ENCODE measurements at places on chromosomes 13 and 19.
A peak's percentile ranks its signal among the peaks of the same experiment; 100 is the strongest.

DNA sequence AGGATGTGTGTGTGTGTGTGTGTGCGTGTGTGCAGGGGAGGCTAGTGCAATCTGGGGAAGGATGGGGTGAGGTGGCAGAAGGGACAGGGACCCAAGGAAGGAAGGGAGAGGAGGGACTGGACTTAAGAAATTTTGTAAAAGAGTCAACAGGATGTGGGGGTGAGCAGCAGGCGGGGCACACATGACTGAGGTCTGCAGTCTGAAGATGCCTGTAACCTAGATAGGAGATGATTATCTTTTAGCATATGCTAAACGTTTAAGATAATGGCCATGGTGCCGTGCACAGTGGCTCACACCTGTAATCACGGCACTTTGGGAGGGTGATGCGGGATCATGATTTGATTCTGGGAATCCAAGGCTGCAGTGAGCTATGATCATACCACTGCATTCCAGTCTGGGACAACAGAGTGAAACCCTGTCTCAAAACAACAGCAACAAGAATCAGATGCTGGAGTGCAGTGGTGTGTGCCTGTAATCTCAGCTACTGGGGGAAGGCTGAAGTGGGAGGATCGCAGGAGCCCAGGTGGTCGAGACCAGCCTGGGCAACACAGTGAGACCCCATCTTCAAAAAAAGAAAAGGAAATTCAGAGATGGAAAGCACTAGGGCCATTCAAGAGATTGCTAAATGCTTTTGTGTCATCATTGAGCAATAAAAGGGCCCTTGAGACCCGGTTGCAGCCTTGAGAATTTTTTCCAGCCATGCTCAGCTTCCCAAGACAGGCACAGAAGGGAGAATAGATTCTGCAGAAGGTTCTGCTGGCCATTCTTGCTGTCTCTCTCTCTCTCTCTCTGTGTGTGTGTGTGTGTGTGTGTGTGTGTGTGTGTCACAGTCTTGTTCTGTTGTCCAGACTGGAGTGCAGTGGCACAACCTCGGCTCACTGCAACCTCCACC, 3.8 kb upstream of the ZNF414 start:
- no peaks in the 10 kb centered on the region for H3K27me3 ChIP-seq
- DNase-seq: peak; percentile 69
- H3K27ac ChIP-seq: peak overlapping the region; percentile 92
- H3K4me1 ChIP-seq: peaks cover 37% of the 10 kb centered on the region

- H3K4me3 ChIP-seq: no peak overlapping the region
- DNase-seq: no peak
- no peaks in the 10 kb centered on the region for H3K27me3 ChIP-seq
- H3K27ac ChIP-seq: peak overlapping the region; percentile 36
- H3K36me3 ChIP-seq: peaks cover 65% of the 10 kb centered on the region
Observed at GRCh38 chr13:77136902-77137420, 110.0 kb upstream of the FBXL3 start.

DNA sequence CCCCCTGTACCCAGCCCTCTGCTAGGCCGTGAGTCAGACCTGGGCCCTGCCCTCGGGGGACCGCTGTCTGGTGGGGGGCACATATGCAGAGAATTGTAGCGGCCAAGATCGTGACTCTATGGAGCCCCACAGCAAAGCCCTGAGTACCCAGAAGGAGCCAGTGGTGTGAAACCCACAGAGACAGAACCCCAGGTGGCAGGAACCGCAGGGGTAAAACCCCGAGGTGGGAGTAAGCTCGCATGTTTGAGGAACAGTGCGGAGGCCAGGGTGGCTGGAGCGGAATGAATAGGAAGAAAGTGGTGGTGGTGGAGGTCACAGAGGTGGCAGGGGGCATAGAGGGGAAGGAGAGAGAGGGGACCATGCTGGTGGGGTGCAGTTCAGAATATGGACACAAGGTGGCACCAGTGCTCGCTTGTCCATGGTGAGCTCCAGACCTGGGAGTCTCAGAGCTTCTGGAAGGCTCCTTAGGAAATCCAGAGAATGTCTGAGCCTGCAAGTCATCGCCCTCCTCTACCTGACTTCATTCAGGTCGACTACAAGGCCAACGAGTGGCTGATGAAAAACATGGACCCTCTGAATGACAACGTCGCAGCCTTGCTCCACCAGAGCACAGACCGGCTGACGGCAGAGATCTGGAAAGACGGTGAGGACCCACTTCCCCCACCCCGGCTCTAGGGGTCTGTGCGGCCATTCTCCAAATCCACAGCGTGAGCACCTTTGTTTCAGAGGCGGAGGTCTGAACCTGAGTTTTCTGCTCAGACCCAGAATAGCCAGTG, 48.9 kb downstream of the MYH14 start:
- no peak overlapping the region for H3K27ac ChIP-seq
- no peaks in the 10 kb centered on the region for H3K36me3 ChIP-seq
- DNase-seq: no peak
- no peak overlapping the region for H3K4me3 ChIP-seq
- no peaks in the 10 kb centered on the region for H3K27me3 ChIP-seq
- H3K4me1 ChIP-seq: no peaks in the 10 kb centered on the region

GRCh38 chr13:57314897-57315520, 148.0 kb downstream of the PRR20E start:
- no peaks in the 10 kb centered on the region for H3K36me3 ChIP-seq
- DNase-seq: no peak
- no peak overlapping the region for H3K4me3 ChIP-seq
- H3K27ac ChIP-seq: no peak overlapping the region

- no peak for DNase-seq
- H3K4me1 ChIP-seq: no peaks in the 10 kb centered on the region
- no peak overlapping the region for H3K4me3 ChIP-seq
- H3K27ac ChIP-seq: no peak overlapping the region
- peaks cover 19% of the 10 kb centered on the region for H3K27me3 ChIP-seq
Observed at GRCh38 chr13:24777171-24777570, 13.2 kb downstream of the RNF17 start.

- peaks cover 50% of the 10 kb centered on the region for H3K4me1 ChIP-seq
- H3K36me3 ChIP-seq: peaks cover 12% of the 10 kb centered on the region
- no peak overlapping the region for H3K4me3 ChIP-seq
- H3K27ac ChIP-seq: no peak overlapping the region
Observed at GRCh38 chr13:33615436-33615835, 202.5 kb upstream of the RFC3 start.

DNA sequence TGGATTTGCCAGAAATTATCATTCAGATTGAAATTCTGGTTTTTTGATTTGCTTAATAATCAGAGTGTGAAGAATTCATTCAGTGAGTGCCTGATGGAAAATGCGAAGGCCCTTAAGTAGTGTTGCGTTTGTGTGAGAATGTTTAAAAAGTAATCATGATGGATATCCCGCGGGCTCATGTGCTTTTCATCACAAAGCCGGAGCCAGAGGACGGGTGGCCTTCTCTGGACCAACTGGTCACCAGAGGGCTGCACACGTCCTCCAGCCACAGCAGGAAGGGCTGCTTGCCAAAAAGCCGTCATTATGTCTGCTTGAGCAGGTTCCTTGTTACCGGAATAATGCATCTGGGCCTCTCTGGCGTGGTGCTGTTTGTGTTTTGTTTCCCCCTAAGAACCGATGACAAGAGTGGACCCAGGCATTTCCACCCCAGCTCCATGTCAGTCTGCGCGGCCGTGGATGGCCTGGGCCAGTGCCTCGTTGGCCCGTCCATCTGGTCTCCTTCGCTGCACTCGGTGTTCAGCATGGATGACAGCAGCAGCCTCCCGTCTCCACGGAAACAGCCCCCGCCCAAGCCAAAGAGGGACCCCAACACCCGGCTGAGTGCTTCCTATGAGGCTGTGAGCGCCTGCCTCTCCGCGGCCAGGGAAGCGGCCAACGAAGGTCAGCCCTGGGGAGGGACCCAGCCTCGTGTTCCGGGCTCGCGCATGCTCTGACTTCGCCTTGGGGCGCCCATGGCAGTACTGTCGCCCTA, 497.7 kb downstream of the MYO16 start:
- H3K4me1 ChIP-seq: no peaks in the 10 kb centered on the region
- no peaks in the 10 kb centered on the region for H3K36me3 ChIP-seq
- no peak overlapping the region for H3K27ac ChIP-seq
- H3K4me3 ChIP-seq: no peak overlapping the region

DNA sequence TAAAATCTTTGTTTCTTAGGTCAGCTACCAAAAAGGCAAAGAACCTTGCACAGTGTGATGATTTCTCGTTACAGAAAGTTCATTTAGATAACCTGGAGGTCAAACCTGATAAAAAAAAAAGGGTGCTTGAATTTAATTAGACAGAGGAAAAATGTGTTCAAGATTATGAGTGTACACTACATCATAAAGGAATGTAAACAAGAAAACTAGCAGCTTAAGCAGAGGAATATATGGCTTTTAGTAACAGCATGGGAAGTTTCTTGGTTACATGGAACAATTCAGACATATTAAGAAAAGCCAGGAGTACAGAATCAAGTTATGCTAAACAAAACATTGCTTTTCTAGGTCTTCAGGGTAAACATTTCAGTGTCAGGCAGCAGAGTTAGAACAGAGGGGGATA, 32.9 kb downstream of the ING1 start:
- no peak overlapping the region for H3K27ac ChIP-seq
- no peaks in the 10 kb centered on the region for H3K36me3 ChIP-seq
- H3K27me3 ChIP-seq: peaks cover 8% of the 10 kb centered on the region
- no peak overlapping the region for H3K4me3 ChIP-seq

- peaks cover 11% of the 10 kb centered on the region for H3K27me3 ChIP-seq
- H3K27ac ChIP-seq: no peak overlapping the region
- no peaks in the 10 kb centered on the region for H3K36me3 ChIP-seq
- peaks cover 10% of the 10 kb centered on the region for H3K4me1 ChIP-seq
Observed at GRCh38 chr13:42807241-42807640, 25.9 kb downstream of the FAM216B start.

- H3K27me3 ChIP-seq: no peaks in the 10 kb centered on the region
- no peak overlapping the region for H3K4me3 ChIP-seq
- H3K27ac ChIP-seq: no peak overlapping the region
Observed at GRCh38 chr13:85333506-85334020, 465.7 kb downstream of the SLITRK6 start.
